Right atrium auricular region (tissue), 2 donors: ENCODE measurements at places on chromosomes 16 and 17. TPM values are rescaled to one million over a fixed set of nuclear protein-coding genes. Genes with fewer than 3 reads are reported as not detected.

GRCh38 chr17:3613124-3613523, 3.9 kb upstream of the TRPV1 start:
- no peak overlapping the region for H3K27ac ChIP-seq
- DNase-seq = no peak
- peaks cover 86% of the 10 kb centered on the region for H3K36me3 ChIP-seq
- H3K27me3 ChIP-seq = no peaks in the 10 kb centered on the region
- H3K4me1 ChIP-seq = no peaks in the 10 kb centered on the region

Gene NPW
- total RNA-seq = not detected

DNA sequence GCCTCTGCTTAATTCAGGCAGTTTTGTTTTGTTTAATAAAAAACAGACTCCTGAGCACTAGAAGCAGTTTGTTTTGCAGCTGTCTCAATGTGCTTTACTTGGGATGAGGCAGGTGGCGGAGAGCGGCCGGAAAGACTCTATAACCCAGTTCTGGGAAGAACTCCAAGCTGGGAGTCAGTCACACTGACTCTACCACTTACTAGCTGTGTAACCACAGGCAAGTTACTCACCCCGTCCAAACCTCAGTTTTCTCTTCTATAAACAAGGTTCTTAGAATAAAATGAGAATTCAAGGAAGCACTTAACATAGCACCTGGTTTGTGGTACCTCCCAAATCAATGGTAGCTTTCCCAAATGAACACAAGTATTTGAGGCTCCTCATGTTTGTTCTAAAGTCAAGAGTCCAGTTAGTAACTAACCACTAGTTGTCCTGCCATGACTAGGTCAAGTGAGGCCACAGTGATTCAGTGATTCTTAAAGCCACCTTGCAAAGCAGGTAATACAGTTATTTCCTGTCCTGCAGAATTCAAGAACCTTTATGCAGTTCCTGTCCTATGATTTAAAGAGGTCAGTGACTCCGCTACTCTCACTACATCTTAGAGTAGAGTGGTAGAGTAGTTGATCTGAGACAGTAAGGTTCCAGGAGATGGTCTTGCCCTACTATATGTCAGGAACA, 2.7 kb downstream of the TXNDC17 start:
- no peak overlapping the region for H3K4me3 ChIP-seq
- H3K36me3 ChIP-seq = peaks cover 18% of the 10 kb centered on the region
- no peak for DNase-seq
- no peaks in the 10 kb centered on the region for H3K4me1 ChIP-seq

DNA sequence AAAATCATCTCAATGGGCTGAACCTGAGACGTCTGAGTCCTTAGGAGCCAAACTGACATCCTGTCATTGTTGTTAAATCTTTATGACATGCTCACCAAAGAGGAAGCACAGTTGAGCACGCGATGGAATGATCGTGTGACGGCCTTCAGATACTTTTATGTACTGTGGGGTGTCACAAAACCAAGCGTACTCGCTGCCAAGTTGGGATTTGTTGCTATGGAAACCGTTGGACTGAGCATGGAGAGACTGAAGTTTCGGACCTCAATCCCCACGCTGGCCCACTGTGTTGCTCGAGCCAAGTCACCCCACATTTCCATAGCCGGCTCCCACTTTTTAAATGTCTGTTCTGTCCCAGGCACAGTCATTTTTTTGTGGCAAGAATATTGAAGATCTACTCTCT, 222.8 kb upstream of the SDK2 start:
- DNase-seq = no peak
- no peak overlapping the region for H3K27ac ChIP-seq
- no peaks in the 10 kb centered on the region for H3K27me3 ChIP-seq
- H3K4me1 ChIP-seq = no peaks in the 10 kb centered on the region
- no peaks in the 10 kb centered on the region for H3K36me3 ChIP-seq
- H3K4me3 ChIP-seq = no peak overlapping the region

GRCh38 chr16:29809850-29810698, 1.9 kb upstream of the PRRT2 start:
- peaks cover 14% of the 10 kb centered on the region for H3K36me3 ChIP-seq
- DNase-seq = no peak
- no peak overlapping the region for H3K4me3 ChIP-seq
- no peaks in the 10 kb centered on the region for H3K27me3 ChIP-seq
- H3K27ac ChIP-seq = peak overlapping the region; percentile 96

Gene ADCY9
- total RNA-seq = 42.2 TPM

DNA sequence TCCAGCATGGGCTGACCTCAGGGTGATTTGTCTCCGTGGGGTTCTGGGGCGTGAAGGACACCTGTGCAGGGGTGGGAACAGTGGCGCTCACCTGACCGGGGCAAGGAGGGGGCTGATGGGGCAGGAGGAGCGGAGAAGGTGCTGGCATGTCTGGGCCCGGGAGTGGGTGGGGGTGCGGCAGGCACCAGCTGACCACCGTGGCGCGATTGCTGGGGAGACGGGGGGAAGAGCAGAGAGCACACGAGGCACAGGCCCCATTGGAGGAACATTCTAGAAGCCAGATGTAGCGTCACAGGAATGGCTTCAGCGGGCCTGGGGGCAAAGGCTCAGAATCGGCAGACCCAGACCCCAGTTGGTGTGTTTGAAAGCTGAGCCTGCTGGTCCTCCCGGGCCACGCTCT, 12.1 kb downstream of the CACNA1H start:
- peaks cover 14% of the 10 kb centered on the region for H3K4me1 ChIP-seq
- DNase-seq = no peak
- no peaks in the 10 kb centered on the region for H3K36me3 ChIP-seq
- H3K27ac ChIP-seq = no peak overlapping the region
- H3K4me3 ChIP-seq = no peak overlapping the region

Gene GUCY2D
- total RNA-seq = not detected

- no peaks in the 10 kb centered on the region for H3K4me1 ChIP-seq
- H3K36me3 ChIP-seq = no peaks in the 10 kb centered on the region
- no peak for DNase-seq
- H3K27me3 ChIP-seq = no peaks in the 10 kb centered on the region
These were observed 9.8 kb upstream of the TMEM92 start for GRCh38 chr17:50264263-50265113.

Gene TCAP
- total RNA-seq = 3,380 TPM

Gene UNKL
- total RNA-seq = 11.0 TPM

DNA sequence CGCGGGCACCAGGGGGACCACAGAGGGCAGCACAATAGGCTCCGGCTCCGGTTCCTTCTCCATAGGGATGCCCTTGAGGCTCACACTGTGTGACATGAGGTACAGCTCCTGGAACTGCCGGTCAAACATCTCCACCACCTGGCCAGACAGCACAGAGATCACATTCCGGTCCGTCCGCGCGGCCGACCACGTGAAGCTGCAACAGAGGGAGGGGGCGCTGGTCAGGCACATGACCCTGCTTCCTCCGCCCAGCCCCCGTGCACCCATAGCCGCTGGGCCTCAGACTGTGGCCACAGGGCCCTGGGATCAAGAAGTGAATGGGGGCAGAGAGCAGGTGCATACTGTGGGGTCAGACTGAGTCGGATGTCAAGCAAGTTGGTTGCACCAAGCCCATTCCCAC, 25.9 kb downstream of the FAM83G start:
- no peaks in the 10 kb centered on the region for H3K27me3 ChIP-seq
- H3K36me3 ChIP-seq = peaks cover 31% of the 10 kb centered on the region
- DNase-seq = no peak
- no peak overlapping the region for H3K27ac ChIP-seq

DNA sequence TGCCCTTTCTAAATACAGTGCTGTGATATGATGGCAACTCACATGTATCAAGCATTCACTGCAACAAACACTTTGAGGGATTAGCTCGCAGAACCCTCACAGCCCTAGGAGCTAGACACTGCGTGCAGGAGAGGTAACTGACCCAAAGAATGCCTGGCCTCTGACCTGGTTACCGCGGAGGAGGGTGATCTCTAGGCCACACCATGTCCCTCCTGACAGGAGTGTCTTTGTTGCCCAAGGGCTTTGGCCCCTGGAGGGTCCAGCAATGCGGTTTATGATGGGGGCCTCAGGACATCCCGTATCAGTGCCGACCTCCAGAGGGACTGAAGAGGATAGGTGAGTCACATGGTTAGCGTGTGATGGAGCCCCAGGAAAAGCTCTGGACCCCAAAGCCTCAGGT, 130.6 kb downstream of the MGAT5B start:
- no peaks in the 10 kb centered on the region for H3K27me3 ChIP-seq
- H3K27ac ChIP-seq = no peak overlapping the region
- DNase-seq = no peak
- H3K4me1 ChIP-seq = no peaks in the 10 kb centered on the region

GRCh38 chr16:27690608-27691007, 140.7 kb downstream of the KATNIP start:
- no peaks in the 10 kb centered on the region for H3K36me3 ChIP-seq
- H3K4me1 ChIP-seq = no peaks in the 10 kb centered on the region
- no peak overlapping the region for H3K4me3 ChIP-seq
- no peaks in the 10 kb centered on the region for H3K27me3 ChIP-seq
- DNase-seq = no peak
- no peak overlapping the region for H3K27ac ChIP-seq

DNA sequence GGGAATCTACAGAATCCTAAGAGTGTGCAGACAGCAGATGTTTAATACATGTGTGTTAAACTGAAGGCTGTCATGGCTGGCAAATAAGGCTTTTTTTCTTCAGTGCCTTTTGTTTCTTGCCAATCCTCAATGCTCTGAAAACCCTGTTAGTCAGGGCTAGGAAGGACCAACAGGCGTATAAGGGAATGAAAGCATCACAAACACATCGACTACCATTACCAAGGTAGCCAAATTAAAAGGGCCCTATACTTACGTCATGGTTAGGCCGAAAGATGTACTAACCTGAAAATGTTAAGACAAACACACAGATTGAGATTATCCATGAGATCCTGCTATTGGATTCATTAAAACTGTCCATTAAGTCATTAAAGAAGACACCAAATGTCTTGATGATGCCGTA, 13.1 kb downstream of the SLC16A6 start:
- no peak overlapping the region for H3K4me3 ChIP-seq
- no peak for DNase-seq
- H3K27ac ChIP-seq = no peak overlapping the region

- H3K27me3 ChIP-seq = no peaks in the 10 kb centered on the region
- peak overlapping the region; percentile 90 for H3K27ac ChIP-seq
- H3K36me3 ChIP-seq = peaks cover 3% of the 10 kb centered on the region
- H3K4me1 ChIP-seq = peaks cover 3% of the 10 kb centered on the region
- DNase-seq = no peak
- peak overlapping the region; percentile 81 for H3K4me3 ChIP-seq
These were observed 329 bp downstream of the SMARCD2 start for GRCh38 chr17:63842173-63842539.

Gene COPZ2
- 43.5 TPM for total RNA-seq

DNA sequence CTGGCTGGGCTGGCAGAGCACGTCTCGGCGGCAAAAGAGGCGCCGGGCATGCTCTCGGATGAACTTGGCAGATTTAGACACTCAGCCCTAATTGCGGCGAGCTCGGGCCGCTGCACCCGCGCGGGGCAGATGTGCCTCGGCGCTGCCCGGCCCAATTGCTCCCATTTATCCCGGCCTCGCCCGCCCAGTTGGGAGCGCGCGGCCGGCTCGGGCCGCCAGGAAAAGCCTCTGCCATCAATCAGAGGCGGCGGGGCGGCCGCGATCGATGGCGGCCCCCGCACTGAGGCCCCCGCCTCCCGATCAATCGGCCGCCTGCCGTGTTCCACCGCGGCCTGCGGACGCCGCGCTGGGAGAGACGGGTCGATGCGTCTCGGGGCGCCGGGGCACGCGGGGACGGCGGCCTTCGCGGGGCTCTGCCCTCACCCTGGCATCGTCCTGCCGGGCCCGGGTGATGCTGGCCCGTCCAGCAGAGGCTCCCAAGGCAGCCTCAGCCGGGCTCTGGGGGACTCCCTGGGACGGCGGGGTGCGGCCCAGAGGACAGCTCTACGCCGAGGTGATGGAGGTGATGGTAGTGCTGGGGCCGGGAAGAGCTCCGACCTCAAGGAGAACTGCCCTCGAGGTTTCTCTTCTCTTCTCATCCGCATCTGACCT, 200.9 kb upstream of the N4BP1 start:
- H3K4me1 ChIP-seq = no peaks in the 10 kb centered on the region
- peak overlapping the region; percentile 39 for H3K4me3 ChIP-seq
- DNase-seq = no peak
- no peak overlapping the region for H3K27ac ChIP-seq
- no peaks in the 10 kb centered on the region for H3K36me3 ChIP-seq

Gene TP53TG3C
- not detected for total RNA-seq

DNA sequence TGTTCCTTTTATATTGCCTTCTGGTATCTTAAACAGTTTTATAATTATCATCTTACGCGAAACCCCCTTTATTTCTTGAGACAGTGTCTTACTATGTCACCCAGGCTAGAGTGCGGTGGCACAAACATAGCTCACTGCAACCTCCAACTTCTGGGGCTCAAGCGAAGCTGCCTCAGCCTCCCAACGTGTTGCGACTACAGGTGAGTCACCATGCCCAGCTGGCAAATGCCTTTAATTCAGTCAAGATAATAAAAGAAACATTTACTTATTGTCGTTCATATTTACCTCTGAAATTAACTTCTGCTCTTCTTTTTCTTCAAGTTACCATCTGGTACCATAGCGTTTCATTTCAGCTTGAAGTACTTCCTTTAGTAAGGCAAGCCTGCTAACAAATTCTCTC, 43.9 kb downstream of the FBXL20 start:
- no peaks in the 10 kb centered on the region for H3K36me3 ChIP-seq
- DNase-seq = no peak
- H3K27me3 ChIP-seq = no peaks in the 10 kb centered on the region
- no peak overlapping the region for H3K4me3 ChIP-seq
- H3K4me1 ChIP-seq = peaks cover 16% of the 10 kb centered on the region

Gene ASPA
- 0.33 TPM for total RNA-seq

DNA sequence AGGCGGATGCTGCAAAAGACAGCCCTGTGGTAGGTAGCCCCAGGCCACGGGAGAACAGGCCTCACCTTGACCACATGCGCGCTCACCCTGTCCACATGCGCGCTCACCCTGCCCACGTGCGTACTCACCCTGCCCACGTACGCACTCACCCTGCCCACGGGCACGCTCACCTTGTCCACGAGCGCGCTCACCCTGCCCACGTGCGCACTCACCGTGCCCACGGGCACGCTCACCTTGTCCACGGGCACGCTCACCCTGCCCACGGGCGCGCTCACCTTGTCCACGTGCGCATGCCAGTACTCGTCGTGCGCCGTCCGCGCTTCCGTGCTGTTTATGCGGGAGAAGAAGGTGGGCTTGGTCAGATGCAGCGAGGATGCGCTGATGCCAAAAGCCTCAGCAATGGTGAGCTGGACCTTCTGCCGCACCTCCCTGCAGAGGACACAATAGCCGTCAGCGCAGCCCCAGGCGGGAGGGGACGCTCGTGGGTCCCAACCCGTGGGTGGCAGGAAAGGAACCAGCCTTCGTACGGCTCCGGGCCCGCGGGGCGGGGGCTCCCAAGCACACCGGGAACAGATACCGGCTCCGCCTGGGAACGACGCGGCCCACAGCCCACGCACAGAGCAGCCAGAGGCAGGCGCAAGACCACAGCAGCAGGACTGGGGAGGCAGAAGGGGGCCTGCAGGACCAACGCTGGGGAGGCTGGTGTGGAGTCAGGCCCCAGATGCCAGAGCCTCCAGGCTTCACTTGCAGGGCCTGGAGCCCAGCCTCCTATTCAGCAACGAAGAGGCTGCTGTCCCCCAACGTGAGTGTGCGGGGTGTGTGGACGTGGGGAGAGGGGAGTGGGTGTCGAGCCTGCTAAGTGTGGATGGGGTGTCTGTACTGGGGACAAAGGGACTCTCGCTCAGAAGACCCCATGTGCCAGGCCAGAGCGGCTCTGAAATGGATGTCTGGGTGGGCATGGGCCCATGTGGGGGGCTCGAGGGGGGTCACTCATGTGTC, 14.2 kb upstream of the HEXD start:
- H3K27ac ChIP-seq = no peak overlapping the region
- DNase-seq = no peak
- no peaks in the 10 kb centered on the region for H3K4me1 ChIP-seq
- no peak overlapping the region for H3K4me3 ChIP-seq
